Pancreas (tissue), 10 donors: ENCODE measurements at places on chromosomes 2 and 18. TPM values are rescaled to one million over a fixed set of nuclear protein-coding genes. Genes with fewer than 3 reads are reported as not detected.

DNA sequence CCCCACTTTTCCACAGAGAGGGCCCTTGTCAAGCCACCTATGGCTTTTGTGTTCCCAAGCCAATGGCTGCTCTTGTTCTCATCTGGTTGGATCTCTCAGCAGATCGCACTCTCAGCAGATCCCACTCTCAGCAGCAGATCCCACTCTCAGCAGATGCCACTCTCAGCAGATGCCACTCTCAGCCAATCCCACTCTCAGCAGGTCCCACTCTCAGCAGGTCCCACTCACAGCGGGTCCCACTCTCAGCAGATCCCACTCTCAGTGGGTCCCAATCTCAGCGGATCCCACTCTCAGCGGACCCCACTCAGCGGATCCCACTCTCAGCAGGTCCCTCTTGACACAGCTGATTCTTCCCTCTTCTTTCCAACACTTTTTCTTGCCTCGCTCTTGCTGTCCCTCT, 59.3 kb upstream of the MGAT4A start:
- no peak for DNase-seq

KCNIP3 gene
- 3.5 TPM for total RNA-seq

MEIS1 gene
- total RNA-seq = 54.0 TPM

MARCO gene
- not detected for total RNA-seq

- DNase-seq = no peak
These were observed 44.2 kb upstream of the PXDN start for GRCh38 chr2:1788478-1788959.

SPOPL gene
- total RNA-seq = 9.1 TPM

GPR55 gene
- total RNA-seq = 0.03 TPM

AQP12A gene
- 46.6 TPM for total RNA-seq

DNA sequence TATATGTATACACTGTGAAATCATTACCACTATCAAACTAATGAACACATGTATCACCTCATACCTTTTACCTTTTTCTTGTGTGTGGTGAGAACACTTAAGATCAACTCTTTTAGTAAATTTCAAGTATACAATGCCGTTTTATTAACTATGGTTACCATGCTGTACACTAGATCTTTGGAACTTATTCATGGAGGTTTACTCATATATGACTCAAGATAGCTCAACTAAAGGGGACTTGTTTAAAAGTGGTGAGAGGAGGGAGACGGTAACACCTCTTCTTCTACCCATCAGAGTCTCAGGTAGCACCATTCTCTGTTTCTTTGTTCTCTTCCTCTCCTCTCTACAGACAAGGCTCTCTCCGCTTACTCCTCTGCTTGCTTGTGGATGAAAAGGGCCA, 36.1 kb upstream of the TMEM178A start:
- no peak for DNase-seq

GRCh38 chr2:71898851-71899681, 248.6 kb downstream of the CYP26B1 start:
- no peak for DNase-seq

GRCh38 chr18:47264308-47264700, 12.8 kb upstream of the SKOR2 start:
- no peak for DNase-seq

DNA sequence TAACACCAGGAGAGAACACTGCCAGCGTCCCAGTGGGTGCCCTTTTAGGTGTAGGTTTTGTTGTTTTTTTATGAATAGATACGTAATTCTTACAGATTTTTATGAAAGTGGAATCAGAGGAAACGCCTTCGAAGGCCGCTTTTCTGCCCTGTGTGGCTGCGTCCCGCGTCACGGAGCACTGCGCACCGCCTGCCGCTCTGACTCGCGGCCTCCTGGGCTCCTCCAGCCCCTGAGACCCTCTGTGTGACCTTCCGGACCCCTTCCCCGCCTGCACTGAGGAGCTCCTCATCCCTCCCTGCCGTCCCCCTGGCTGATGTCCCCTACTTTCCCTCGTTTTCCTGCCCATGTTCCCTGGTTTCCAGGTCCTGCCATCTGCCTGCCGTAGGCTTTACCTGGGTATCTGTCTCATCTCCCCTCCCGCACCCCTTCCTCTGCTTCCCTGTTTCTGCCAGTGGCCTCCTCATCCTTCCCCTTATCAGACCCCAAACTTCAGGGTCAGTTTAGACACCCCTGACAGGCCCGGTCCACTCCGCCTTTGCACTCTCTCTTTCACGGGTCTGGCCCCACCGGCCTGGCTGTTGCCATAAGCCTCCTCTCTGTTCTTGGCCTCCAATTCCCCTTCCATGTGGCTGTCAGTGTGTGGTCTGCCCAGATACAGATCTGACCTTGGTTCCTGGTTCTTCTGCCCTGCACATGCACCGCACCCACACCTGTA, 32.7 kb downstream of the PDIA6 start:
- no peak for DNase-seq

- DNase-seq = no peak
These were observed 56.4 kb downstream of the ZNF385B start for GRCh38 chr2:179805001-179805400.

- DNase-seq = no peak
These were observed 21.5 kb downstream of the SLC4A3 start for GRCh38 chr2:219648963-219649362.

DNA sequence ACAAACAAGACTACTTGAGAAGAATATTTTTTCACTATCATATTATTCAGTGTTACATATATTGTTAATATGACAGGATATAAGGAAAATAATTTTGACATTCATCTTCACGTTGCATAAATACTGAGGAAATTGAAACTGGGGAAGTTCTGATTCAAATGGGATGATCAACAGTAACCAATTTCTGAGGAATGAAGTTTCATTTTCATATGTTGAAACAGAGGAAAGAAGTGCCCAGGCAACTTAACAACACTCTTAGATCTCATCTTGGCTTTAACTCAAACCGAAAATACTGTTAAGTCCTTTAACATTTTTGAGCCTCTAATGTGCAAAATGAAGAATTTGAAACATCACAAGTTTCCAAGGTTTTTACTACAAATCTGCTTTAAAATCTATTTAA, 612.2 kb upstream of the VRK2 start:
- DNase-seq = no peak

DNA sequence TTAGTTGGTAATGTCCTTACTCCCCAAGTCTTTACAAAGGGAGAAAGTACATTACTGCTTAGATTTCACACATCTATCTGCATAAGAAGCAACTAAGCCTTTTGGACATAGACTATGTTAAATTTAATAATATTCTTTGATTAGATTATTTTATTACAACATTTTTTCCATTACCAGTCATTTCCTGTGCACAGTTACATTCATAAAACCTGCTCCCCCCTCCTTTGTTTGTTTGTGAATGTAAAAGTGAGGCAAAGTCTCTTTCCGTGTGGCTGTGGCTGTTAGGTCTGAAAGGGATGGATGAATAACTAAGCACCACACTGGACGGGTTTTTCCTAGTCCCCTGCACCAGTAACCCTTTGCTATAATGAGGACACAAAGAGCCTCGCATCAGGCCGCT, 9.6 kb downstream of the PTGR3 start:
- no peak for DNase-seq

- no peak for DNase-seq
These were observed 159.9 kb downstream of the PDE1A start for GRCh38 chr2:182266909-182267308.

DNA sequence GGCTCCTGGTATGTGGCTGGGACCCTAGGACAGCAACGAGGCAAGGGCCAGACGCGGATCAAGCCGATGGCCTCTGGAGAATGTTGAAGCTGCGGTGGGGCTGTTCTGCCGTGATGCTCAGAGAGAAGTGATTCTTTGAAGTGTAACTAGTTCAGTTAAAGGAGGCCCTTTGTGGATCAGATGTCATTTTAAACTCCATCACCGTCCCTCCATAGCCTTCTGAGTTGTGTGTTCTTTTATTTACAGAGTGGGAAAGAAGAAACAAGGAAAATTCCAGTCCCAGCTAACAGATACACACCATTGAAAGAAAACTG, 403 bp downstream of the PNO1 start:
- no peak for DNase-seq

DNA sequence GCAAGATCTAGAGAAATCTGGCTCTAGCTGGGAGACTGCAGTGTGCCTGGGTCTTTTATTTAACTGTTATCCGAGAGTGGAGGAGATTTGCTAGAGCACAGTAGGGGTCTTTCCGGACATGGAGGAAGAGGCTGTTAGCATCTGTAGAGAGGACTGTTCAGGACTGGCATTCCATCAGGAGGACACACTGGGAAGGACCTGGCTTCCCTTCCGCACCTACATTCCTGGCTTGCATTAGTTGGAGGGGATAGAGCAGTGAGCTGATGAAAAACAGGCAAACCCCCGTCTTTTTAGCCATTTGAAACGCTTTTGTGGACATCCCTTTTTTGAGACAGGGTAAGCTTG, 874 bp upstream of the PIEZO2 start:
- no peak for DNase-seq

DNA sequence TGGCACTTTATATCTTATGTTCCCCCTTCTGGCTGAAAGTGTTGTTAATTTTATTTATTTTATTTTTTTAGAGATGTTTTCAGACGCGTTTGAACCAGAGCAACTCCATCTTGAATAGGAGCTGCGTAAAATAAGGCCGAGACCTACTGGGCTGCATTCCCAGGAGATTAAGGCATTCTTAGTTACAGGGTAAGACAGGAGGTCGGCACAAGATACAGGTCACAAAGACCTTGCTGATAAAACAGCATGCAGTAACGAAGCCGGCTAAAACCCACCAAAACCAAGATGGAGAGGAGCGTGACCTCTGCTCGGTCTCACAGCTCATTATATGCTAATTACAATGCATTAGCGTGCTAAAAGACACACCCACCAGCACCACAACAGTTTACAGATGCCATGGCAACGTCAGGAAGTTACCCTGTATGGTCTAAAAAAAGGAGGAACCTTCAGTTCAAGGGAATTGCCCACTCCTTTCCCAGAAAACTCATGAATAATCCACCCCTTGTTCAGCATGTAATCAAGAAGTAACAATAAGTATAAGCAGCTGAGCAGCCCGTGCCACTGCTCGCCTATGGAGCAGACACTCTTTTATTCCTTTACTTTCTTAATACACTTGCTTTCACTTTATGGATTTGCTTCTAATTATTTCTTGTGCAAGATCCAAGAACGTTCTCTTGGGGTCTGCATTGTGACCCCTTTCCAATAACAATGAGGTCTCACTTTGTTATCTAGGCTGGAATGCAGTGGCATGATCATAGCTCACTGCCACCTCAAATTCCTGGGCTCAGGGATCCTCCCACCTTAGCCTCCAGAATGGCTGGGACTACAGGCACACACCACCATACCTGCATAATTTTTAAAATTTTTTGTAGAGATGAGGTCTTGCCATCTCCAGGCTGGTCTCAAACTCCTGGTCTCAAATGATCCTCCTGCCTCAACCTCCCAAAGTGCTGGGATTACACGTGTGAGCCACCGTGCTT, 55.9 kb downstream of the CACNB4 start:
- no peak for DNase-seq

RAX gene
- not detected for total RNA-seq

DNA sequence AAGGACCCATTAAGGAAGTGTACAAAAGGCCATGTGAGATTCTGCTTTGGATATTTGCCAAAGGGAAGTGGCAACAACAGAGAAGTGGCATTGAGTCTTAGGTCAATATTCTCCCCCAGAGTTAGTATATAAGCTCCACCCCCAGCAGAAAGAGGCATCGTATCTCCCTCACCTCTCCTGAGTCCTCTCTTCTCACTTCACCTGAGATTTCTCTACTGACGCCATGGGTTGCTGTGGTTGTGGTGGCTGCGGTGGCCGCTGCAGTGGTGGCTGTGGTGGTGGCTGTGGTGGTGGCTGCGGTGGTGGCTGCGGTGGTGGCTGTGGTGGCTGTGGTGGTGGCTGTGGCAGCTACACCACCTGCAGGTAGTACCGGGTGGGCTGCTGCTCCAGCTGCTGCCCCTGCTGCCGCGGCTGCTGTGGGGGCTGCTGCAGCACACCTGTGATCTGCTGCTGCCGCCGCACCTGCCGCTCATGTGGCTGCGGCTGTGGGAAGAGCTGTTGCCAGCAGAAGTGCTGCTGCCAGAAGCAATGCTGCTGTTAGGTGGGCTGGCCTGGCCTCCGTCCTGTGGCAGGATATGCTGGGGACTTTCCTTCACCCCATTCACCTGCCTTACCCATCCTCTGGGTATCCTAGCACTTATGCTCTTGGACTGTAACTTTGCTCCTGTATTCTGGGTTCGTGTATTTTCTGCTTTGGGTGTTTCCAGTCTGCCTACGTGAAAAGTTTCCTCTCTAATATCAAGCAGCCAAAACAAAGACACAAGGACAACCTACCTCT, 5.9 kb downstream of the SCYGR3 start:
- DNase-seq = no peak

DNA sequence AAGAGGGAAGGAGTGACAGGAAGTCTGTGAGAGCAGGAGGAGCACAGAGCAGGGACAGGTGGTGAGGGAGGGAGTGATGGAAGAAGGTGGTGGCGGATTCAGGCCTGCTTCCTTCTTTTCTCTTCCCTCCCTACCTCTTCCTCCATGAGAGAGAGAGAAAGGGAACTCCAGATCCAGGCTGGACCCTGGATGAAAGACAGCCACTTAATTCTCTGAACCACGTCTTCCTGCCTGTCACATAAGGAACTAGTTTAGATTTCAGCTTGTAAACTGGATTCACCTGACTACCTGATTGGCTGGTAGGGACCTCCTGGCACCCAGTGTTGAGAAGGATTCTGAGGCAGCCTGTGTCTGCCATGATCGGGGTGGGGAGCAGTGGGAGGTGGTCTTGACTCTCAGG, 48.9 kb downstream of the PAX8 start:
- DNase-seq = no peak

DNA sequence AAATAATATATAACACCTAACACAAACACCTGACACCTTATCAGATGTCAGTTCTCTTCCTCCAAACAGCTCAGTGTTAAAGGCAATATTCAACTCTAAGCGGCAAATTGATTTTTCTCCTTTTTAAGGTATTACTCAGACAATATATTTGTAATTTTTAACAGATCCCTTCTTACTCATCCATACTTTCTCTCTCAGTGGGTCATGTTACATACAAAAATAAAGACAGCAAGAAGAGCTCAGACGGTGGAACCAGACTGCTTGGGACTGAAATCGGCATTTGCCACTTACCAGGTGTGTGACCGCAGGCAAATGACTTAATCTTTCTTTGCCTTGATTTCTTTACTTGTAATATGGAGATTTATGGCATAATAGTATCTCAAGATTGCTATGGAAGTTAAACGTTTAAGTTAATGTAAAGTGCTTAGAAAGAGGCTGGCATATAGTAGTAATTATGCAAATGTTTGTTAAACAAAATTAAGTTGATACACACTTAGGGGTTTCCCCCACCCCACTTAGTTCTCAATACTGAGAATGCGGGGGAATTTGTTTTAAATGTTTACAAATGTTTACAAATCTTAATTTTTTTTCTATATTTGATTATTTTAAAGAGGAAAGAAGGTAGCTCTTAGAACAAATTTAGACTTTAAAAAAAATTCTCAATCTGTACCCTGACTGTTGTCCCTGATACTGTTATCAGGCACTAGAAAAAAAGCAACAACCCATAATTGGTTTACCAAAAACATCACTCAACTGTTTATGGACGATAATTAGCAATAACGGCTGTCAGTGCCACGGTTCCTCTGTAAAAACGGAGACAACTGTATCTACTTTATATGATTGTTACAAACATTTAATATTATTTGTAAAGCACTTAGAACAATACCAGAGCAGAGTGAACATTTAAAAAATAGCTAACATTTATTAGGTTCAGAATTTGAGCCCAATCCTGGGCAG, 25.6 kb downstream of the MAP3K2 start:
- DNase-seq = no peak

- no peak for DNase-seq
These were observed 216.9 kb upstream of the REV1 start for GRCh38 chr2:99706735-99707134.
